ENCODE measurements at places on chromosomes 6 and 20.

DNA sequence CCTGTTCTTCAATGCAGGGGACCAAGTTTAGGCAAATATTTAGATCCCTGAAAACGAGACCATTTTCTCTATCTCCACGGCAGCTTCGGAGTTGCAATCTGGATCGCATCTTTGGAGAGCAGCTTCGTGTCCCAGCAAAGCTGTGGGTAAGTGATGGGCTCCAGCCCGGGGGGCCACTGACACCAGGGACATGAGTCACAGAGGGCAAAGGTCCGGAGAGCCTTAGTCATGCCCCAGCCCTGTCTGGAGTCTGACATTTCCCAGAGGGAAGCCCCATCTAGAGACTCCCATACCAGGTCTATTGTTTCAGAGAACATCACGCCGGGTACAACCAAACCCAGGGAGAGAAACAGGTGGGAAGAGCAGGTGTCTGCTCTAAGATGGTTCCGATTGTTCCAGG lies 95.9 kb downstream of the NFATC2 start:
- DNase-seq = no peak

GRCh38 chr6:43870660-43871061 lies 100.7 kb downstream of the VEGFA start:
- DNase-seq = no peak

DNA sequence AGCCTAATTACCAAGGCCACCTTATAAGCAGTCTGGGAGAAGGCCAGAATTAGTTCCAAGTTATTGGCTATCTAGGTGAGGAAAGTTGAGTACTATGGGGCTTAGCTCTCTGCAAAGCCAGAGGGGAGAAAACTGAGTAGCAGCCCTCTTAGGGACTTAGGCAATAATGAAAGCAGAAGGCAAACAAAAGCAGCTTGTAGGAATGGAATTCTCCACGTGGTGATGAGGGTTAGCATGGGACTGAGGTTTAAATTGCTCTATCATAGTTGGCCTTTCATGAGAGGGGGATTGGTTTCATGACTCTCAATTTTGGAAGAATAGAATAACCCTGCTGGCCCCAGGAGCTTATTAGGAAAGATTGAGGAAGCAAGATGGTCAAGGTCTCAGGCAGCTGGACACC lies 7.0 kb upstream of the UBE2J1 start:
- no peak for DNase-seq

DNA sequence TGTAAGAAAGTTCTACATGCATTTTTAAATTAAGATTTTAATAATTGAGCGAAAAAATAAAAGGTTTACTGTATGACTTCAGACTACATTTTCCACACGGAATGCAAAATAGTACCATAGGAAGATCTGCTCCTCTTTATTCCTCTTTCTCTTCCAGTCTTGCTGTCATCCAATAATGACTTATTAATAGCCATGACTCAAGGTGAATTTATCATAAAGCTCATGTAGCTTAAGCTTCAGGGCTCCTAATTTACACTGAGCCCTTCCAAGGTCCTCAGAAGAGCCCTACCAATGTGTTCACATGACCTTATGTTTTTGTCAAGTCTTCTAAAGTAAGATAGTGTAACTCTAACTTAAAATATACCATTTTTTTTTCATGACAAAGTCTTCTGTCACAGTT lies 510.1 kb downstream of the PHF3 start:
- no peak for DNase-seq

GRCh38 chr6:119274197-119274595 lies 75.4 kb downstream of the MAN1A1 start:
- no peak for DNase-seq

DNA sequence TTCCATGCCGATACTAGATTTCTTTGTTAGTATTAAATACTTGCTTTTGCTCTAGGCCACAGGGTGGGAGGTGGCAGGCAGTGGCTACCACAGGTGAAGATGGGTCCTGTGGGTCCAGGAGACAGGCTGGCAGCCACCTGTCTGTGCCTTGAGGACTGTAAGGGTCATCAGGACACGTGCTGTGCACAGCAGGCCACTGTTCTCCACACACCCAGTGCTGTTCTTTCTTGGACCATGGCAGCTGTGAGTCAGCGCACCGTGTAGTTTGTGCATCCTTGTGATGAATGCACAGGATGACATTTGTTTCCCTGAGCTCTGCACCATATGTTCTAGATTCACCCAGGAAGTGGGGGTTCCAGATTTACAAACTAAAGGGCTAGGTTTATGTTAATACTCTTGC lies 317.0 kb downstream of the ZFAND3 start:
- no peak for DNase-seq

DNA sequence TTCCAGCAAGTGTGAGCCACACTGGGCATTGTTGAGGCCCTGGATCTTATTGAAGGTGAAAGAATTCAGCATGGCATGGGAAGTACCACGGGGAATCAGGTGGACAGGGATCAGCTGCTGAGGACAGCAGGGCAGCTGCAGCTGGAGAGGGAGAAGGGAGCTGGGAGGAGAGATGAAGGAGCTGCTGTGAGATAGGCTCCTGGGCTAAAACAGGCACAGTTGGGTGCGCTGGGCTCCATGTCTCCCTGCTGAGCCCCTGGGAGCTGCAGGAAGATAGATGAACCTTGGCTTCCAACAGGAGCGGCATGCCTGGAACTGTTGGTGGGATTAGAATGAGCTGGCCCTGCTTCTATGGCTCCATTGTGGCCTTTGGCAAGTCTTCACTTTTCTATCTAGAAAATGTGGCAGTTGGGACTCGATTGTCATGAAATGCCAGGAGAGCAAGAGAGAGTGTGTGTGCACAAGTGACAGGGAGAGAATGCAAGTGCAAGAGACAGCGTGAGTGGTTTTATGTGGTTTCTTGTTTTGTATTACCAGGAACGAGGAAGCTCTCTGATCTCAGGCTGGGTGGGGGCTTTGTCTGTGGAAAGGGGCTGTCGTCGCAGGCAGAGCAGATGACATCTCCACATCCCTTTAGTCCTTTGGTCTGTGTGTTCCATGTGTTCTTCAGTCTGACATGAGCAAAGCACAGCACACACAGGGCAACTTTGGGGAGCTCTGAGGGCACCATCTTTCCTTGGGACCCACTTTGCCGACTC lies 20.4 kb downstream of the SNPH start:
- DNase-seq = no peak

GRCh38 chr6:111162504-111162903 lies 75.2 kb downstream of the SLC16A10 start:
- peak; percentile 15 for DNase-seq

DNA sequence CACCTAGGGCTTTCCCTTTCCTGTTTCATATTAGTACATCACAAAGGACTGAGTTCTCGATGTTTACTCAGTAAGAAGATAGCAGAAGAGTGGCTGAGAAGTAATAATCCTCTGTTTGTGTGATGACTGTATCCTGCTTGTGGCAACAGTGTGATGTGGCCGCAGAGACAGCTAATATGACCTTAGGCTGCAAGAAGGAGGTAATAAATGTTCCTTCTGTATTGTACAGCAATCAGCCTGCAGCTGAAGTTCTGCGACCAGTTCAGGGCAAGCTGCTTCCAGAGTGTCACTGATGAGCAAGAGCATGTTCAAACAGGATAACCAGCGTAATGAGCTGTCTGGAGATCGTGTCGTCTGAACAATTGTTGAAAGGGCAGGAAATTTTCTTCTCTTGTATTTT lies 70.9 kb downstream of the OPN5 start:
- DNase-seq = no peak

- DNase-seq = no peak
These were observed 366.7 kb upstream of the MAP3K7 start for GRCh38 chr6:90953405-90954161.

- DNase-seq = no peak
These were observed 62.5 kb upstream of the OGFRL1 start for GRCh38 chr6:71226151-71226550.

GRCh38 chr6:116676021-116676420 lies 5.0 kb upstream of the KPNA5 start:
- no peak for DNase-seq

GRCh38 chr20:62326559-62326958 lies 23.8 kb downstream of the ADRM1 start:
- DNase-seq = no peak

DNA sequence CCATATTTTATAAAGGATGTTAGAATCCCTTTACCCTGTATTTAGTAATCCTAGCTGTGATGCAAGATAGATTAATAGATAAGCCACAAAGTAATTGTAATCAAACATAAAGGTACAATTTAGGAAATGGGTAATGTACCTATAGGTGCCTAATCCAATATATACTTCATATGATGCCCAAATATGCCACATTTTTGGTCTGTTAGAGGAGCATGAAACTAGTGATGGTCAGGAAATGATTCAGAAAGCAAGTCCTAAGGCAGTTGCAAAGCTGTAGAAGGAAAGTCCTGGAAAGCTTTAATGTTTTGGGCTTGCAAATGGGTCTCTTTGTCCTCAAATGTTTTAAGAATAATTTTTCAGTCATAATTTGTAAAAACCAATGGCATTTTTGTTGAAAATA lies 76.6 kb upstream of the PTPRK start:
- no peak for DNase-seq

DNA sequence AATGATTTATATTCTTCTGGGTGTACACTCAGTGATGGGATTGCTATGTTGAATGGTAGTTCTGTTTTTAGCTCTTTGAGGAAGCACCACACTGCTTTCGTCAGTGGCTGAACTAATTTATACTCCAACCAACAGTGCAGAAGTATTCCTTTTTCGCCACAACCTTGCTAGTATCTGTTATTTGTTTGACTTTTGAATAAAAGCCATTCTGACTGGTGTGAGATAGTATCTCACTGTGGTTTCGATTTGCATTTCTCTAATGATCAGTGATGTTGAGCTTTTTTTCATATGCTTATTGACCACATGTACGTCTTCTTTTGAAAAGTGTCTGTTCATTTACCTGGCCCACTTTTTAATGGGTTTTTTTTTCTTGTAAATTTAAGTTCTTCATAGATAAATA lies 583.8 kb upstream of the ARID1B start:
- no peak for DNase-seq

GRCh38 chr20:47487175-47487917 lies 14.3 kb upstream of the NCOA3 start:
- DNase-seq = peak; percentile 88

DNA sequence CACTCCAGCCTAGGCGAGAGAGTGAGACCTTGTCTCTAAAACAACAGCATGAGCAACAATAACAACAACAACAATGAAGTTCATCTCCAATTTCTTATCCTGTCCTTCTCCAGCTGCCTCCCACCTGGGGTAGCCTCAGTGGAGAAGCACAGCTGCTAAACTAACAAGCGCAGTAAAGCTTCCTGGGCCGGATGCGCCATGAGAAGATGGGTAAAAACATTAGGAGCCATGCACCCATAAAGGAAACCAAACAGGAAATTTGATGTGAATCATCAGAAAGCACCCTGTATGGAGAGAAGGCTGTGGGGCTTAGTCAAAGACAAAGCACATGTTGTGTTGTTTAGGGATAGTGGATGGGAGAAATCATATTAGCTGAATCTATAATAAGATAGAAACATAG lies 61.1 kb upstream of the CCN6 start:
- no peak for DNase-seq

- no peak for DNase-seq
These were observed 115.1 kb downstream of the ZMYND8 start for GRCh38 chr20:47241345-47241781.

DNA sequence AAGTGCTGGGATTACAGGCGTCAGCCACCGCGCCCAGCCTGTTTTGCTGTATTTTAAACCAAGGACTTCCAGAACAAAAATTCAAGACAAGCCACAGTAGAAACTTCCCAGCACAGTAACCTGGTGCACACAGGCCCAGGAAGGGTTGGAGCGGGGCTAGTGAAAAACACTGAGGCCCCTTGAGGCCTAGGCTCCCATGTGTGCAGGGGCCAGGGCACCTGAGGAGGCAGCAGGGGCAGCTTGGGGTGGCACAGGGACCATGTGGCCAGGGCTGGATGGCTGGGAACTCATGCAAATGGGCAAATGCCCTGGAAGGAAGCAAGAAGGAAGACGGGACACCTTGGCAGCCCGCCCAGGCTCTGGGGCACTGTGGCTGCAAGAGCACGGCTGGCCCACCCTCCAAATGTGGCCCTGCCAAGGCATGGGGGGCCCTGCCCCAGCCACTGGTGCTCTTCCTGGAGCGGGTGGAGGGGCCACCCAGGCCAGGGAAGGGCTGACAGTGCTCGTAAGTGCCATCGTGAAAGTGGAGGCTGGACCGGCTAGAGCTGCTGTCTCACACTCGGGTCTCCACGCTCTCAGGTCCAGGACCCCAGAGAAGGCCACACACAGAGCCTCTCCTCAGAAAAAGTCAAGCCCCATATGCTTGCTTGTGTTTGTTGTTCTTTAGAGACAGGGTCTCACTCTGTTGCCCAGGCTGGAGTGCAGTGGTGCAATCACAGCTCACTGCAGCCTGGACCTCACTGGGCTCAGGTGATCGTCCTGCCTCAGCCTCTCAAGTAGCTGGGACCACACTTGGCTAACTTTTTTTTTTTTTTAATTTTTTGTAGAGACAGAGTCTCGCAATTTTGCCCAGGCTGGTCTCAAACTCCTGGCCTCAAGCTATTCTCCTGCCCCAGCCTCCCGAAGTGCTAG lies 10.3 kb downstream of the SLC2A4RG start:
- no peak for DNase-seq

DNA sequence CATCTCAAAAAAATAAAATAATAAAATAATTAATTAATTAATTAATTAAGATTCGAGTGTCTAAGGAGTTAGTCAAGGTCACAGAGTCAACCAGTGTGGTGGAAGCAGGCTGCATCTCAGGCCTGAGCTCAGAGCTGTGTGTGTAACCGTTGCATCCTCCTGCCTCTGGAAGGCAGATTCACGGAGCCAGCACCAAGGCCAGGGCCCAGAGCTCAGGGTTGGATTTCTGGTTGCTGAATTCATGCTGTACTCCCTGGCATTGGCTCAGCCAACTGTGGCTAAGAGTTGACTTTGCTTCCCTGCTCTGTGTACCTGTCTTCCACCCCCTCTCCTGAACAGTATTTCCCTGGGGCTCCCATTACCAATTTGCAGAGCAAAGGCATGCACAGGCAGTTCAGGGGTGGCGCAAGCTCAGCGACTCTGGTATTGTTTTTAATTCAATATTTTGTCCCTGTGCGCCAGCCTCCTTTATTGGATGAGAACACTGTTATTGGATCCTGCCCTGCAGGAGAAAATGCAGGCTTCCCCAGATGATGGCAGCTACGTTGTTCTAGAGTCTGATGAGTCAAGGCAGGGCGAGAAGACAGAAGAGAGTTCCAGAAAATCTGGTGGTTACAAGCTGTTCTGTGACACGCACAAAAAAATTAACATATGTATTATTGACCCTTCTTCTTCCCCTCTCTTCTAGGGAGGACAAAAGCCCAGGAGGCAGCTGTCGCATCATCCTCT lies 12.3 kb upstream of the CTNNBL1 start:
- DNase-seq = no peak

DNA sequence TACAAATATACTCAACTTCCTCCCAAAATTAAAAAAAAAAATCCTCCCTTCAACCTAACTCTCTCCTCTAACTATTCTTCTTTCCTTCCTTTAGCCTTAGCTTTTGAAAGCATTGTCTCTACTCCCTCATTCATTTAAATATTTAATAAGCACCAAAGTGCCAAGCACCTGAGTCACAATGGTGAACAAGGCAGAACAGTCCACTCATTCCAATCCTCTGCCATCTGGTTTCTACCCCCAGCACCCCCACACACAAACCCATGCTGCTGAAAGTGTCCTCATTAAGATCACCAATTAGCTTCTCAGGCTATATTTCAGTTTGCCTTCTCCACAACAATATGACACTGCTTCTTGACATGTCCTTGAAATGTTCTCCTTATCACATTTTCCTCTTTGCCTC lies 76.3 kb downstream of the DTNBP1 start:
- no peak for DNase-seq

- peak; percentile 80 for DNase-seq
These were observed 1.5 kb upstream of the HMGN4 start for GRCh38 chr6:26536571-26537159.

All from hematopoietic multipotent progenitor cell treated with erythropoietin and hydrocortisone succinate and interleukin-3 and kit ligand, for 4 days (in vitro differentiated cells).